Skeletal muscle tissue (tissue), 5 donors: ENCODE measurements at places on chromosomes 2 and 18. TPM values are rescaled to one million over a fixed set of nuclear protein-coding genes. Genes with fewer than 3 reads are reported as not detected.

Gene SEH1L
- 18.8 TPM for total RNA-seq

Gene HOXD12
- not detected for total RNA-seq

Gene ERICH2
- total RNA-seq, result 0.52 TPM

Gene CCDC150
- 6.8 TPM for total RNA-seq

Gene VAMP8
- 4.7 TPM for total RNA-seq

Gene CCDC195
- not detected for total RNA-seq
